Germinal center (tissue), 1 donor: ENCODE measurements at places on chromosomes 3 and 15.

DNA sequence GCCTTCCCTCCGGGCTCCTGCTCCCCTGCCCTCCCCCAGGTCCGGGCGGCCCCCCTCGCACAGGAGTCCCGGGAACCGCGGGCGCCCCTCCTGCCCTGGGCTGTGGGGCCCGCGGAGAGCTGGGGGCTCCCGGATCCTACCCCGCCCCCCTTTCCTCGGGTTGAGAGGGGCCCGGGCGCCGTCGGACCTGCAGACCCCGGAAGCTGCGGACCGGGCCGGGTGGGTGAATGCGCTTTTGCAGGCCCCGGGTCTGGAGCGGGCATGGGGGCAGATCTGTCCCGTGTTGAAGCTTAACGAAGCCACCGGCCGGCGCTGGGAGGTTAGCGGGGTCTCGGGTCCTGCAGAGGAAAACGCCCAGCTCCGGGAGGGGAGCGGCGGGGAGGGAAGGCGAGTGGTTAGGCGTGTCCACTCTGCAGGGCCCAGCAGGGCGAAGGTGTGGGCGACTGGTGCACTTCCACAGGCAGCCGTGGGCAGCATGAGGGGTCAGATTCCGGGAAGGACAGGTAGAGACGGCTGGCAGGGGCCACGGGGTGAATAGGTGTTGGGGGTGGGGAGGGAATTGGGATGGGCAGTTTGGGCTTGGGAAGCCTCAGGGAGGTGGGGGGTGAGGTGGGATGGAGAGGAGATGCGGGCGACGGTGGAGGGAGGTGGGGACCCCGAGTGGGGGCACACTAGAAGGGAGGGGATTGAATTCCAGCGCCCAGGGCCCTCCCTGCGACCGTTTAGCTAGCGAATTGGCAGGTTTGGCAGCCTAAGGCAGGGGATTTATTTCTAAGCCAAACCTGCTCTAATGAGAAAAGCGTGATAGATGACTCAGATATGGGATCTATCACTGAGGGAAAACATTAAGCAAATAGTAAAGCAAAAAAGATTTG, 635 bp downstream of the CD276 start:
- DNase-seq, result no peak

DNA sequence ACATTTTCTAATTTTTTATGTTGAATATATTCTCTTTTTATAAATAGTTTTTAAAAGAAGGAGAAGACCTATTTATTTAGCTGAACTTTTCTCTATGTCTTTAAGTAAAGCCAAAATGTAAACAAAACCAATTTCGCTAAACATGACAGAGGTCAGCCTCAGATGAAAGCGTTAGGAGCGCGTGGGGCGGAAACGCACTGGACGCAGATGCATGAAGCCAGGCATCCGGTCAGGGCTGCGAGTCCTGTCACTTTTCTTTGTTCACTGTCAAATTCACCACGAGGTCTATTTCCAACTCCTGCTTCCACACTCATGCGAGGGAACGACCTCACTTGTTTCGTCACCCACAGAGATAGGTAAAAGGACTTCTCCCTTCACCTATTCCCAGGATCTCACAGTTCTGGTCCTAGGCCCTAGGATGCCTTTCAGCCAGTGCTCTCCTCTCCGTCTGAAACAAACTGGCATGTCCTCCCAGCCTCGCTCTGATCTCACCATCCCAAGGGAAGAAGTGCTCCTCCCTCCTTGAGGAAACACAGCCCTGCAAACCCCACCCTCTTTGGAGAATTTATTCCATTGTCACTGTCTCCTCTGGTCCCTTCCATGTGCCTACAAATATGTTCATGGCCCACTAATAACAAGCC, 57.9 kb downstream of the ITGB5 start:
- DNase-seq, result no peak

DNA sequence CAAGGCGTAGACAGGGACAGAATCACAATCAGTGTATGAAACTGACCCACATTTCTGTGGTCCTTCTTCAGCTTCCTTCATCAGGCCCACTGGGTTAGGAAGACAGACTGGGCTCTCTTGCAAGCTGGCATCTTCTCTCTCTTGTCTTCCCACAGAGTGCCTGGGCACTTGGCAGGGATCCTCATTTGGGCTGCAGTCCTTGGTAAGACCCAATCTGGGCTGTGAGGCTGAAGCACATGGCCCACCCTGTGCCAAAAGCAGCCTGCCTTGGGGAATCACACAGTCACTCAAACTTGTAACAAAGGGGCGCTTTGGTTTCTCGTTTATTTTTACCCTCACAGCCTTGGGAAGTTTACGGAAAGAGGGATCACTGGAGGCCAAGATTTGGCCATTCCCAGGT, 8.2 kb upstream of the EPHB3 start:
- no peak for DNase-seq

DNA sequence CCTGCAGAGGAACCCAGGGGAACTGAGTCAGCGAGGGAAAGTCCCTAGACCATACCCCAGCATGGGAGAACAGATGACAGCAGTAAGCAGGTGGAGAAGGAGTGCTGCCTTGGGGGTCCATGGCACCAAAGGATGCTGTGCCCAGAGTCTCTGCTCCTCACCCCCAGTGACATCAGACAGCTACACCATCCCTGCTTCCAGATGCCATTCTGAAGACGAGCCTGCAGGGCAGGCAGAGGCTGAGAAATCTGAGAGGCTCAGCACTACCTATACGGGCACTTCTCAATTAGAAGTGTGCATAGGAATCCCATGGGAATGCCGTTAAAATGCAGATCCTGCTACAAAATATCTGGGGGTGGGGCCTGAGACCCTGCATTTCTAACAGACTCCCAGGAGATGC, 211.3 kb upstream of the NSMCE3 start:
- no peak for DNase-seq

DNA sequence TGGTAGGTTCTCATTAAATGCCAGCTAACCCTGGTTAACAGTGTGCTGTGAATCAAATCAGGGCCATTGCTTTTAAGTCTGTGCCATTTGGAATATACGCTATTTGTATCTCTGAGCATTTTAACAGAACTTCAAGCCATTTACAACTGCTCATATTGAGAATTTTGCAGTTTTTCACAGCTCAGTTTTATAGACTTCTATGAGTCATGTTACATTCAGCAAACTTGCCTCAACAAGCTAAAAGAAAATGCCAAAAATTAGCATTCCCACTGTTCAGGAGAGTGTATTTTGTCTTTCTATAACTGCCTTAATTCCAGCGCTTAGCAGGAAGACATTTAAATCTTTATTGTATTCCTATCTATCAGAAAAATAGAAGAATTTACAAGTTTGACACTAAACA, 196.4 kb downstream of the GBE1 start:
- no peak for DNase-seq

DNA sequence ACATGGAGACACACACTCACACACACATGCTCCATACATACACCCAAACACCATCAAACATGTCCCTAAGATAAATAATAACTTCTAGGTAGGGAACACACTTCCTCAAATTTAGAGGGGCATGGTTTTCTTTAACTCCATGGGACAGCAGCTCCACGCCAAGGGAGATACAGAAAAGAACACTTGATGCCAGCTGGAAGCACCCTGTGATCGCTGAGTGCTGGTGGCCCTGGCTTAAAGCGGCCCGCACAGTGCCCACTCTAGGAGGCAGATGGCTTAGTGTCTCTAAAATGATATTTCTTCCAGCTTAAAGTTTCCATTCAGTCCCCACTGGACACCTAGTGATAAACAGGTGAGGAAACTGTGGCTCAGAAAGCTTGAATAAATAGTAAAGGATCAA, 232.9 kb downstream of the UACA start:
- DNase-seq, result no peak

DNA sequence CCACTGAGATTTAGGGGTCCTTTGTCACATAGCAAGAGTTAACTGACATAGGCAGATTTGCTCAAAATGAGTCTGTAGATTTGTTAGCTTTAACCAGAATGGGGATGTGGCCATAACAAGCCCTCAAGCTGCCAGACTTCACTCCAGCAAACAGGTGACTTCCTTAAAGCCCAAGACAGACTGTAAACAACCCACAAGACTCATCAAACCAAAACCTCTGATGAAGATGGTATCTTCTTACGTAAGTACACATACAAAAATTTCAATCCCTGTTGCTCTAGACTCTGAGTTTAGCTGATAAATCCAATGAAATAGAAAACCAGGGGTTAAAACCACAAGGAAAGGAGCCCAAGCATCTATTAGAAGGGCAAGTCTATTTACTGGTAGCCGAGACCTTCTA, 18.2 kb upstream of the ZBTB20 start:
- DNase-seq, result no peak

- no peak for DNase-seq
Measured at GRCh38 chr3:126880901-126881300, 102.0 kb upstream of the PLXNA1 start.

GRCh38 chr3:149792452-149793270, at the start of gene ANKUB1:
Gene ANKUB1 (minus strand): TSS chr3:149792554. CDS start chr3:149792366, 188 bp downstream.
- no peak for DNase-seq

DNA sequence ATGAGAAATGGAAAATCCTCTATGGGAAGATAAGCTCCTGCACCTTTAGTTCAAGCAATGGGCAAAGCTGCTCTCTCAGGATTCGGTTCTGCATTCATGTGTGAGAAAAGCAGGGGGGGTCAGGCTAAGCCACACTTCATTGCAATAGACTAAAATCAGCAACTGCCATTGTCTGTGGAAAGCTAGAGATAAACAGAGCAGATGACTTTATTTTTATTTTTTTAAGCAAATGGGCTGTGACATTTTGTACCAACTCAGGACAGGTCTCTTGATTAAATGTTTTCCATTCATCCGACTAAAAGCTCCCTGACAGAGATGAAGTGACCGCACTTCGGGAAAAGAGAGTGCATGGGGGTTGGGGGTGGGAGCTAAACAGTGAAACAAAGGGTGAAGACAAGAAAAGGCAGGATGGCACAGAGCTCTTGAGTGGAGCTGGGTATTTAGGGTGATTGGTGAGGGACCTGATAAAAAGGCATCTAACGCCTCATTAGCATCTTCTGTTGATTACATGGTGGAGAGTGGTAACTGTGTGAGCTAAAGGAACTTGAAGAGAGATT, 987.4 kb downstream of the TUSC7 start:
- DNase-seq, result no peak
